ENCODE measurements at places on chromosomes 5 and 9. TPM values are rescaled to one million over a fixed set of nuclear protein-coding genes. Genes with fewer than 3 reads are reported as not detected.

DNA sequence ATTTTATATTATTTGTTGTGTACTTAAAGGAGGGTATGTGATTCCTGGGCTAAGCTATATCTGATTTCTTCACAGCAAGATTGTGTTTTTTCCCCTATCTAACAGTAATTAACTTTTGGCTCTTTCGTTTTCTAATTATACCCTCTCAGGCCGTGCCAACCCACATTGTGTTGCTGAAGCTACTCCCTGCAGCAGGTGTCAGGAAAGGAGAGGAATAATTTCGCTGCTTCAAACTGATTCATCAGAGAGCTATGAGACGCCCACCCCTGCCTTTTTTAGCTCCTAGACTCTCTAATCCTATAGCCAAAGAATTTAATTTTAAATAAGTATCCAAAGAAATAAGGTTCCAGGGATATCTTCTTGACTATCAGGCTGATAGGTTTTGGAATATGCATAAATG is 3.8 kb downstream of the CAVIN4 start:
- DNase-seq: no peak

DNA sequence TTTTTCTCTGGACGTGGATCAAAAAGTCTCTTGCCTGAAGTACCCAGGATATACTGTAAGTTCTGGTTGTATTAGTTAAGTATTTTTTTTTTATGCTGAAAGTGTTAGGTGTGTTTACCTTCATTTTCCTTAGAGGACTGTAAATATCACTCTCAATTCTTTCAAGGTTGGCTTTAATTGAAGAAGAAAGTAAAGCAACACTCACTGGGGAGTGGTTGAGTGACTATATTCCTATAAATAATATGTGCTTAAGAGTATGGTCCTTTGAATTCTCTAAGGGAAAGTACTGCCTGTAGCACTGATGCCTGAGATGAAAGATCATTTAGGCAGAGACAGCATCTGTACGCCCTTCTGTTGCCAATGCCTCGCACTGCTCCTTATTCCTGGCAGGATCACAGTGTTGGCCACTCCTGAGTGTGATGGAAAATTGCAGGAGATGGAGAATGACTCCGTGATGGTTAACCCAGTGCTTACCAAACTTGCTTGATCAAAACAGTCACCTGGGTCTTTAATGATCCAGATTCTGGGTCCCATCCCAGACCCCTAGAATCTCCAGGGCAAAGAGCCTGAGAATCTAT is 182.0 kb upstream of the MPDZ start:
- no peak for DNase-seq

- DNase-seq: no peak
These were observed 224.8 kb downstream of the ZNF608 start for GRCh38 chr5:124521461-124522230.

DNA sequence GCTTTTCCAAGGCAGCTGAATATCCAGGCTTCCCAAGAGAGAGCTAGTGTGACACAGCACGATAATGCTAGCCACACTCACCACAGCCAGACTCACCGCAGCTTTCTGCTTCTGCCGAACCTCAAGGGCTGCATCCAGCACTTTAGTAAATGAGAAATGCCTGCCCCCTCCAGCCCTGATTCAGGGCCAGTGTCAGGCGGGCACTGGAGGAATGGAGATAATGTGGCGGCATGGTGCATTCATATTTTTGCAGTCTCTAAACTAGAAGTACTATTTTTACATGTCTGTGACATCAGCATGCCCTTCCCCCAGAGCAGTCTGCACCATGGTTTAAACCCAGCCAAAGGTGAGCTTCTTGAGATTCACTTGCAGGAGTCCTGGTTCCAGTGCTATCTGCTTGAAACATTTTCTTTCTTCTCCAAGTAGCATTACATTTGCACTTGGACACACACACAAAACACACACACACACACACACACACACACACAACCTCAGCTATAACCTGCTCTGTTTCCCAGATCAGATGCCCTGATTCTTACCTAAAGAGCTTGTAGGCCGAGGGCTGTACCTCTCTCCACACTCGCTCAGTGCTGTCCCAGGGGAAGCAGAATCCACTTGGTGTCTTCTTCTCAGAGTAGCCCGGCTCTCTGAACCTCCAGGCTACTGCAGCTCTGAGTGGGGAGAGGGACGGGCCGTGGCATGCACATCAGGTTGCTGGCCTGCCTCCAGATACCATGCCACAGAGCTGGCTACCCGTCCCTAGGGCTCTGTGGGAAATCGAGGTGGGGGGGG is at the start of gene FGF1:
Gene FGF1 (minus strand): TSS at position 673 of the 792 bp plus-strand sequence. CDS start 71,963 bp downstream, outside the sequence.
- DNase-seq: no peak

DNA sequence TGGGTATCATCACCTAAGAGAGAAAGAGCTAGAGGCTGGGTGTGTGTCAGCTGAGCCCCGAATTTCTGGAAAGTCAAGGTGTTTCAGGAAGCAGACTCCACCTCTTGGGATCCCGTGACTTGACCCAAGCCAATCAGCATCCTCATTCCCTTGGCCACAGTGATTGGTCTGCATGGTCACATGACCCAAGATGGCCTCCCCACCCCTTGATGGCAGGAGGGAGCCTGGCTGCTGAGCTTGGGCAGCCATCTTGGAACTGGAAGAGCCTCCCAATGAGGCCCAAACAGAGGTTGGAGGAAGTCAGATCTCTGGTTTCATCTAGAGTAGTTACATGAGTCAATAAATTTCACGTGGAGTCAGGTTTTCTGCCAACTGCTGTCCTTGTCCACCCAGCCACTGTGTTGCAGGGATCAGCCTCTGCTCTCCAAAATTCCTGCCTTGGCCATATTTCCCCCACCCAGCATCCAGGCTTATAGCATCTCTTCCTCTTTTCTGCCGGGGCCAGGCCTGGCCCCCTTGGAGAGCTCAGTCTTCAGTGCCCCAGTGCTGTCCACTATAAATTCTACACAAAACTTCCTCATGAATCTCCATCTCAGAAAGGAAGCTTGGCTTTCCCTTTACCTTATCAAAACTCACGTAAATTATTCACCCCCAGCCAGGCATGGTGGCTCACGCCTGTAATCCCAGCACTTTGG is 17.2 kb upstream of the SUSD3 start:
- no peak for DNase-seq

C5orf52 gene
- not detected for total RNA-seq

GRCh38 chr5:61263561-61264272 is 68.3 kb upstream of the ZSWIM6 start:
- DNase-seq: no peak

DNA sequence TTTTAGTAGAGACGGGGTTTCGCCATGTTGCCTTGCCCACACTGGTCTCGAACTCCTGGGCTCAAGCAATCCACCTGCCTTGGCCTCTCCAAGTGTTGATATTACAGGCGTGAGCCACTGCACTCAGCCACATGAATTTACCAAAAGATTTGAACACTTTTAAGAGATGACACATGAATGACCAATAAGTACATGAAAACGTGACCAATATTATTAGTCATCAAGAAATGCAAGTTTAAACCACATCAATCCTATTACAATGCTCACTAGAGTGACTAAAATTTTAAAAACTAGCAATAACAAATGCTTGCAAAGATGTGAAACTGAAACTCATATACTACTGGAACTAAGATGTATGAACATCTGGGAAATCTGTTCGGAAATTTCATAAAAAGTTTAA is 54.3 kb downstream of the NR6A1 start:
- DNase-seq: no peak

NANS gene
- 33.8 TPM for total RNA-seq

DNA sequence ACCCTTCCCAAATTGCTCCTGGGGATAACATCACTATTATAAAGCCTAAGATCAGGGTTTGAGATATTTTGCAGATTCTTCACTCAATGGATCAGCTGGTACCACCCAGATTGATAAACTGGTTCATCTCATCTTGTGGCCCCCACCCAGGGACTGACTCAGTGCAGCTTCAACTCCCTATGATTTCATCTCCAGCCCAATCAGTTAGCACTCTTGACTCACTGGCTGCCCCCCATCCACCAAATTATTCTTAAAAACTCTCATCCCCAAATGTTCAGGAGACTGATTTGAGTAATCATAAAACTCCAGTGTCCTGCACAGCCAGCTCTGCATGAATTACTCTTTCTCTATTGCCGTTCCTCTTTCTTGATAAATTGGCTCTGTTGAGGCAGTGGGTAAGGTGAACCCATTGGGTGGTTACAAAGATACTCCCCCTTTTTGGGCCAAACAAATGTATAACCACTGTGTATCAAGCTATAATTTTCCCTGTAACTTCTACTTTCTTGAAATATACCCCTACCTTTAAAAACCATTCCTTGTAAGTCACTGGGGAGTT is 263.3 kb upstream of the IL12B start:
- DNase-seq: no peak

NPR2 gene
- total RNA-seq: 23.4 TPM

DNA sequence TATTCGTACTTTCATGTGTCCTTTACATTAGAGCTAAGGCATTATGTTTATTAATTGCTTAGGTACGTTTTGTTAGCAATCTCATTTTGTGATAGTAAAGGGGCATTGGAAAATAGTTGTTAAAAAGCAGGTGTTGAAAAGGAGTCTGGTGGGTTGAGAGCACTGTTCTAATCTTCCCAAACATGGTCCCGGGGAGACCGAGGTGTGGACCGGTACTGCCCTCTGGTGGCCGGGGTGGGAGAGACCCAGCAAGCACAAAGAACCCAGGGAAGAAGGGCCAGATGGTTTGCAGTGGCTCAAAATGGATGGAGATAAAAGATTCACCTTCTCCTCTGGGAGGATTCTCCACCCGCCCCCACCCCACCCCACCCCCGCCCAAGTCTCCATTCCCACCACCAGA is 26.1 kb downstream of the IDNK start:
- peak; percentile 25 for DNase-seq

KLHL3 gene
- 32.1 TPM for total RNA-seq

GRCh38 chr9:13322828-13323550 is 43.5 kb upstream of the MPDZ start:
- no peak for DNase-seq

CCNO gene
- not detected for total RNA-seq

GRCh38 chr5:14569948-14570691 is 11.5 kb upstream of the OTULINL start:
- DNase-seq: no peak

RPS14 gene
- total RNA-seq: 1,941 TPM

DNA sequence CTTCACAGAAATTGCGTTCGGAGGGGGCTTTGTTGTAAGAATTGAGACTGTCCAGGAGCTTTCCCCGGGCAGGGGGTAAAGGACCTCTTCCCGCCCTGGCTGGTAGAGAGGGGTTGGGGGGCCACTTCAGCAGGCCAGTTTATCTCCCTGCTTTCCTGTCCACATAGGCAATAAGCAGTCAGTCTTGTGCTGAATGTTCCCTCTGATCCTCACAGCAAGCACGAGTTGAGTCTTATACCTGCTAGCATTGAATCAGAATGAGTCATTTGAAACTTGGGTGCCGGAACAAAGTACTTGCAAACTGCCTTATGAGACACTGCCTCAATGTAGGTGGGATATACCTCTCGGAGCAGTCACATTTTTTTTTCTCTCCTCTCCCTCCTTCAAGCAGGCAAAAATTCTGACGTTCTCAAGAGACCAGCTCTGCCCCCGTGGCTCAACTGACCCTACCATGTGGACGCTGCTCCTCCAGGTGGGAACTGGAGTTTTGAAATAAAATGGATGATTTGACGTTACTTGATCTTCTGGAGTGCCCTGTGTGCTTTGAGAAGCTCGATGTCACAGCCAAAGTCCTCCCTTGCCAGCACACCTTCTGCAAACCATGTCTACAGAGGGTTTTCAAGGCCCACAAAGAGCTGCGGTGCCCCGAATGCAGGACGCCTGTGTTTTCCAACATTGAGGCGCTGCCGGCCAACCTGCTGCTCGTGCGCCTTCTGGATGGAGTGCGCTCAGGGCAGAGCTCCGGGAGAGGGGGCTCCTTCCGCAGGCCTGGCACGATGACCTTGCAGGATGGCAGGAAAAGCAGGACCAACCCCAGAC is 1.3 kb downstream of the SH3RF2 start:
- no peak for DNase-seq

DNA sequence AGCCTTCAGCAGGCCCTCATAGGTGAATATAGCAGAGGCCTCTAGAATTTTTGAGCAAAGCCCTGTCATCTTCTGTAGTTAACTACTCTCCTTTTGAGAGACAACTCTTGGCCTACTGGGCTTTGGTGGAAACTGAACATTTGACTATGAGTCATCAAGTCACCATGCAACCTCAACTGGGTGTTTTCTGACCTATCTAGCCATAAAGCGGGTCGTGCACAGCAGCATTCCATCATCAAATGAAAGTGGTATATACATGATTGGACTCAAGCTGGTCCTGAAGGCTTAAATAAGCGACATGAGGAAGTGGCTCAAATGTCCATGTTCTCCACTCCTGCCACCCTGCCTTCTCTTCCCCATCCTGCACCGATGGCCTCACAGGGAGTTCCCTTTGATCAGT is 1115.5 kb downstream of the TAF11L14 start:
- DNase-seq: no peak
